ENCODE measurements at places on chromosomes 12 and 14. TPM values are rescaled to one million over a fixed set of nuclear protein-coding genes. Genes with fewer than 3 reads are reported as not detected.

The PLCZ1 gene
- total RNA-seq: 0.18 TPM

DNA sequence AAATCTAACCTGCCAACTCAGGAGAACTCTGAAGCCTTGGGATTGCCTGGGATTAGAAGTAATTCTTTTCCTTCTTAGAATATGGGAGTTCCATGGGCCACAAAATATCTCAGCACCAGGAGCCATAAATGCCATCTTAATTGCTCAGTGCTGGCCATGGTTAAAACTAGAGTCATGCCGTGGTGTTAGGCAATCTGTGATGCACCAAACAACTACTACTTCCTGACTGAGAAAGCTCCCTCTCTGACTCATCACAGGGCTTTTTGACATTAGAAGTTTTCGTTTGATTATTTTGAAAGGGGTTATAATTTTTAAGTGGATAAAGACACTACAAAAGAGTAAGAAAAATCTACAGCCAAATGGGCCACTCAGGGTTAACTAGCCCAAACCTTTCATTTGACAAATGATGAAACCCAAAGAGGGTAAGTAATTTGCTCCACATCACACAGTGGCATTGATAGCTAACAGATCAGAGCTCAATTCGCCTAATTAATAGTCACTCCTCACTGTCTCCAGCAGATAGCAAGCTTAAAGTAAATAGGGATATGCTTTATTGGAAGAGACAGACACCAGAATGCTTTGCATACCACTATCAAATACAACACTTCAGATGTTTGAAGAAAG is 377.3 kb downstream of the EMP1 start:
- peak; percentile 52 for DNase-seq

The KCNH3 gene
- 0.08 TPM for total RNA-seq

The KCNC2 gene
- total RNA-seq: not detected

- no peak for DNase-seq
Measured at GRCh38 chr14:94880876-94881275, 111.0 kb upstream of the GSC start.

The RASSF9 gene
- total RNA-seq: 8.5 TPM

DNA sequence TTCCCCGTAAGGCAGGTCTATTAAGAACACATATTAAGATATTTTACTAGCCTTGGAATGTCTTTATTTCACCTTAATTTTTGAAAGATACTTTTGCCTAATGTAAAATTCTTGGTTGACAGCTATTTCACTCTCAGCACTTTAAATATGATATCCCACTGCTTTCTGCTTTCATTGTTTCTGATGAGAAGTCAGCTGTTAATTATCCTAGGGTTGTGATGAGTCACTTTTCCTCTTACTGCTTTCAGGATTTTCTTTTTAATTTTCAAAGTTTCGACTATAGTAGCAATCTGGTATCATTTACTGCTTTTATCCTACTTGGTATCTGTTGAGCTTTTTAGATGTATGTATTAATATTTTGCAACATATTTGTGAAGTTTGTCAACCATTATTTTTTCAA is 578.9 kb upstream of the ATP2B1 start:
- no peak for DNase-seq

DNA sequence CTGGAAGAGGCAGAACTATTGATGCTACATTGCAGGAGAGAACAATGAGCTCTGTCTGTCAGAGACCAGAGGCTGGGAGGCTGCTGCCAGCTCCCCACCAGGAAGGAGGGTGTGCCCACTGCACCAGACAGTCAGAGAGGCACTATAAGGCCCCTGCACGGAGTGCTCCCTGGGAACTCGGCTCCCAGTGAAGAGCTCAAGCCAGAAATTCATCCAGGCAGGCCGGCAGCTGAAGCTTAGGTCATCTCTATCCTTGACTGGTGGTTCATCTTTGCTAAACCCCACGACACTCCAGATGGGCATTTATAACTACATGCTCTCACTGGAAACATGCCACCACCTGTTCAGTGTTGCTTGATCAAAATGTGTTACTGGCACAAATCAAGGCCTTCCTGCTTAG is 65.1 kb upstream of the GPATCH2L start:
- DNase-seq: no peak

DNA sequence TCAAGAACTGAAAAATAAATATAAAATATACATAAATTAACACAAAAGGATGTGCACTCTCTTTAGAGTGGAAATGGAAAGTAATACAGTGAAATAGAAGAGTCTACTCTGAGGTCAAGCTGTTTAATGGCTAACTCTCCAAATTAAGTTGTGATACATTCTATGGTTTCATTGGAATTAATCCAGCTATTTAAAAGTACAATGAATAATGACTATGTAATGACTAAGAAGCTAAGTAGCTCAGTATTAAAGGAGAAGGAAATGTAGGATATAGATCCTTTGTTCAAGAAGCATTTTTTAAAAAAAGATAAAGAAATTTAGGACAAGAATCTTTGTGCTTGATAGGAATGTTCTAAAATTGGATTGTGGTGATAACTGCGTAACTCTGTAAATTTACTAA is 85.3 kb downstream of the LRP6 start:
- DNase-seq: peak; percentile 72

DNA sequence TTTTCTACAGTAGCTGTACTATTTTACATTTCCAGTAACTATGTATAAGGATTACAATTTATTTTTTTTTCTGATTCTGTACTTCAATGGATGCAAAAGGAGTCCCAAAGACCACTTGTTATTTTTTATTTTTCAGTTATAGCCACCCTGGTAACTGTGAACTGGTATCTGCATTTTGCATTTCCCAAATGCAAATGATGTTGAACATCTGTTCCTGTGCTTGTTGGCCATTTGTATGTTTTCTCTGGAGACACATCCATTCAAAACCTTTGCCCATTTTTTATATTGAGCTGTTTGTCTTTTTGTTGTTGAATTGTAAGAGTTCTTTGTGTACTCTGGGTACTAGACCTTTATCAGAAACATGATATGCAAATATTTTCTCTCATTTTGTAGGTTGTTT is 485.6 kb downstream of the LRIG3 start:
- DNase-seq: no peak

The KITLG gene
- total RNA-seq: 110 TPM

- DNase-seq: no peak
Measured at GRCh38 chr12:54991161-54991990, 6.8 kb upstream of the TESPA1 start.

GRCh38 chr12:6262211-6262610 is 48.3 kb upstream of the PLEKHG6 start:
- DNase-seq: no peak

DNA sequence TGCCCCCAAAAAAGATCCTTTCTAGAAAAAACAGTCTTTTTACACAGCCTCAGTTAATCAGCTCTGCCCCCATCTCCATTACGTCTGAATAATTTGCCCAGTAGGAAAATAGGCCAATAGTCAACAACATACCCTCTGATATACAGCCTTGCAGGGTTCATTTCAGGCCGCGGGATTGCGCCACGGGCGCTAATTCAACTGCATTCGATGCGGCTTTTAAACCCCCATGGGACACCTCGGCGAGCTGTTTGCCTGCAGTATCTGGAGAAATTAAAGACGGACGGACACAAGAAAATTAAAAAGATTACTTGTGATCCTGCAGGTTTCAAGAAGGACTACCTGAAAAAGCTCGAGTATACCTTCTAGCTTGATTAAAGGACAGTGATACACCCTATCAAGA is 36.1 kb downstream of the ERP29 start:
- no peak for DNase-seq

The BCL11B gene
- total RNA-seq: 0.09 TPM

The HSPB8 gene
- 7.7 TPM for total RNA-seq

GRCh38 chr14:97978341-97978740 is 1181.2 kb downstream of the VRK1 start:
- peak; percentile 49 for DNase-seq

The SRRM4 gene
- not detected for total RNA-seq

The NFE2 gene
- 1.2 TPM for total RNA-seq

GRCh38 chr12:24425601-24425970 is 476.1 kb upstream of the SOX5 start:
- no peak for DNase-seq

GRCh38 chr14:91453744-91454143 is 36.1 kb upstream of the CCDC88C start:
- DNase-seq: no peak

DNA sequence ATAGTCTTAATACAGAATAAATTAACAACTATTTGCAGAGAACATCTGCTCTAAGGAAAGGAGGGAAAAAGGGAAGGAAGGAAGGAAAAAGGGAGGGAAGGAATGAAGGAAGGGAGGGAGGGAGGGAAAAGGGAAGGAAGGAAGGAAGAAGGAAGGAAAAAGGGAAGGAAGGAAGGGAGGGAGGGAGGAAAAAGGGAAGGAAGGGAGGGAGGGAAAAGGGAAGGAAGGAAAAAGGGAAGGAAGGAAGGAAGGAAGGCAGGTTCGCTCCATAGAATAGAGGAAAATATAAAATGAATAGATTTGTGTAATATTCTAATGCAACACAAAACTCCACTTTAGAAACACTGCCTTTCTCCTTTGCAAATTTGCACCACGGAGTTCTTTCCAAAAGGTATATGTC is 16.6 kb downstream of the KICS2 start:
- no peak for DNase-seq

The RHOJ gene
- 7.4 TPM for total RNA-seq

- DNase-seq: peak; percentile 28
Measured at GRCh38 chr12:94207849-94208621, 59.7 kb downstream of the PLXNC1 start.

DNA sequence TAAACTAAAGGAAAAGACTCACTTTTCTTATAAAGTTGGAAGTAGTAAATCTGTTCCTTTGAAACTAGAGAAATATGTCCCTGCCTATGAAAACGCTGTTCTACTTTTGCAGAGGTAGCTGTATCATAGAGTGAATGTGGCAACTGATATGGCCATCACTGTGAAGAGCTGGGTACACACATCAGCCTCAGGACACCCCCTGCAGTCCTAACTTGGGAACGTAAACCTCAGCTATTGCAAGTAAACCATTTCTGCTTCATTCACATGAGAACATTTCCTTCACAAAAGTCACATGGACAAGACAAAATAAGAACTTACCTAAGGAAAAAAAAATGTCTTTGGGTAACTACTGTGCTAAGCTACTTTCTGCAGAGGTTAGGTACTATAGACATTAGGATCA is 233.3 kb upstream of the PPFIA2 start:
- no peak for DNase-seq

The NUMB gene
- 39.0 TPM for total RNA-seq

The CLEC7A gene
- not detected for total RNA-seq

DNA sequence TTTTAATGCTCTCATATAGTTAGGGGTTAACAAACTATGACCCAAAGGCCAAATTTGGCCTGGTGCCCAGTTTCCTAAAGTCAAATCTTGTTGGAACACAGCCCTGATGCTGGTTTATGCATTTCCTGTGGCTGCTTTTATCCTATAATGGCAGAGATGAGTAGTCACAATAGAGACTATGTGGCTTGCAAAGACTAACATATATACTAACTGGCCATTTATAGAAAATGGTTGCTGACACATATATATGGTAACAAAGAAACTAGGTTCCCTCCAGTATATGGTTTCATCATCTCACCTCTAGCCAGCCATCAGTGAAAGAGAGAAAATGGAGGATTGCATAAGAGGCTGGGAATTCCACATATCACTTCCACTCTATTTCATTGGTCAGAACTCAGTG is 10.8 kb downstream of the NAV3 start:
- DNase-seq: no peak

DNA sequence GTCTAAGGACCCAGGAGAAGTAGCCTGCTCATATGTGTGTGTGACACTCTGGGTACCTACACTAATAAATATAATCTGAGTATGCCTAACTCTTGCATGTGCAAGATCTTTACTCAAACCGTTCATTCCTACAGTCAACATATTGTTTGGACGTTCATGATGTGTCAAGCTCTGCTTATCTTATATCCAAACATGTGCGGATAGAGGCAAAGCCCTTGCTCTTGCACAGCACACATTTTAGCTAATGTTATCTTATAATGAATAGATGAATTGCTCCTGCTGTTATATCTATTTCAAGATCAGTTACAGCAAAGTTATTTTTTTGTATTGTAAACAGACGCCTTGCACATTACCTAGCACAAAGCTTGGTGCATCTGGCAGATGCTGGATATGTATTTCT is 228.4 kb upstream of the FLRT2 start:
- no peak for DNase-seq

DNA sequence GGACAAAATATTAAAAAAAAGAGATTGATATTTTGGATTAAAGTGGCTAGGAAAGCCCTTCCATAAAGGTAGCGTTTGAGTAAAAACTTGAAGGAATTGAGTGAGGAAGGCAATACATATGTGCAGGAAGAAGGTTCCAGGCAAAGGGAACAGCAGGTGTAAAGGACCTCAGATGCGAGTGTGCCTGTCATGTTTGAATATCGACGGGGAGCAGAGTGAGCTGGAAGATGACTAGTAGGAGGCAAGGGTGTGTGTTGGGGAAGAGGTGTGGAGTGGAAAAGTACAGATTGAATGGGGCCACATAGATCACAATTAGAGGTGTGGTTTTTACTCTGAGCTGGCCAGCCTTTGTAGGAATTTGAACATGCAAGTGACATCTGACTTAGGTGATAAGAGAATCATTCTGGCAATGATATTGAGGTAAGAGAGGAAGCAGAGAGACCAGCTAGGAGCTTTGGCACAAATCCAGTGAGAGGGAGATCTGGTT is 15.0 kb upstream of the FBXO33 start:
- DNase-seq: no peak

GRCh38 chr12:109779382-109779781 is 53.8 kb downstream of the TRPV4 start:
- no peak for DNase-seq

- DNase-seq: no peak
Measured at GRCh38 chr12:53481939-53482586, 17.2 kb downstream of the MAP3K12 start.

DNA sequence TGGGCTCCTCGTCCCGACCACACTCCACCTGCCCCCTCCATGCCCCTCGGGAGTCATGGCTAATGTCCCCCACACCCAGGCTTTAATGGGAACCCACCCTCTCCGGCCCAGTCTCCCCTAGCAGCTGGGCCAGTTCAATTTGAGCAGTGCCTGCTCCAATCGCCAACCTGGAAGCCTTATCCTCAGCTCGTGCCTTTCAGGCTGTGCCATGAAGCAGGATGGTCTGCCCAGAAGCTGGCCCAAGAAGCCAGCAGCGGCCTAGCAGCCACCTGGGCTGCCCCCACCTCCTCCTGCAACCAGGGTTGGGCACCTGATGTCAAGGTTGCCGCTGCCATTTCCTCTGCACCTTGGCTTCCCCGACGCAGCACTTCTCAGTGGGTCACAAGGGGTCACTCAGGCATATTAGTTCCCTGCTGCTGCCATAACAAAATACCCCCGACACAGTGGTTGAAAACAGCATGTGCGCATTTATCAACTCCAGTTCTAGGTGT is 2.3 kb upstream of the CLBA1 start:
- DNase-seq: no peak

DNA sequence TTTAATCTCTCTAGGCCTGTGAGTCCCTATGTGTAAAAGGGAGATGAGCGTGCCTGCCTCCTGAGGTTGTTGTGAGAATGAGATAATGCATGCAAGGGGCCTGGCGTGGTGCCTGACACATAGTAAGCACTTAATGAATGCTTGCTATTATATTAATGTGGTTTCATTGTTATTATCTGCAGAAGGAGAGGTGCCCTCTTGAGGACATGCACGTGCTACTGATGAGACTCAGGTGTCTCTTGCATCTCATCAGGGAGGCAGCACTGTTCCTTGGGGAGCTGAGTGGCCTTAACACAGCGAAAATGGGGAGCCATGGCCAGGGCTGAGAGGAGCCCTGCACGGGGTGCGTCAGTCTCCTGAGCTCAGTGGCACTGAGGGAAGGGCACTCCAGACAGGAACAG is 29.9 kb upstream of the BCDIN3D start:
- peak; percentile 41 for DNase-seq

- DNase-seq: no peak
Measured at GRCh38 chr12:6957741-6958608, 6.8 kb downstream of the PTPN6 start.

- DNase-seq: no peak
Measured at GRCh38 chr12:6962285-6963015, 8.0 kb downstream of the PHB2 start.

Measured in fibroblast of the aortic adventitia (primary cell).